KG1 (cell line): ENCODE measurements at places on chromosomes 3 and 15.

- no peak for DNase-seq
These were observed 25.5 kb upstream of the TEX55 start for GRCh38 chr3:119120480-119120879.

DNA sequence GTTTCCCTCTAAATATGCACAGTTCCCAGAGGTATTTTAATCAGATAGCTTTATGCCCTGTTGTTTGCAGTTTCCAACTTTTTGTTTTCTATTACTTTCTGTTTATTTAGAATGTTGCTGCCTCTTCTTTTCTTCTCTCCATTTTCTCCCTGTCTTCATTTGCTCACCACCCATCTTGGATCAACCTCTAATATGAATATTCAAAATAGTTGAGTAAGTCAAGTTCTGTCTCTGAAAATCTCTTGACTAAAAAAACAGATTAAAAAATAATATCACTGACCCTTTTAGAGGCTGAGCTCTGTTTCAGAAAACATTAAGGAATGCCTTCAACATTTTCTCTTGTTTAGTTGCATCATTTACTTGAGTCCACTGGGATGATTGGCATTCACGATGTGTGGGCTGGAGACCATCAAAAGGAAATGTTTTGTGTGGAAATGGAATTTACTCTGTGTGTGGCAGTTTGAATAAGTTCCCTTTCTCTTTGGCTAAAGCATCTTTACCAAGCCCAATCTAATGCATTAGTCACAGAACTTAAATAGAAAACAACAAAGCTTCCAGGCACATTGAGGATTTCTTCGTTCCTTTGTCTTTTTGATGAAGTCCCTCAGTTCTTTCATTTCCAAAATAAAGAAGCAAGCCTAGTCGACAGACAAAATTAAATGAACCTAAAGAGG is 633.9 kb upstream of the TGFBR2 start:
- no peak for DNase-seq

DNA sequence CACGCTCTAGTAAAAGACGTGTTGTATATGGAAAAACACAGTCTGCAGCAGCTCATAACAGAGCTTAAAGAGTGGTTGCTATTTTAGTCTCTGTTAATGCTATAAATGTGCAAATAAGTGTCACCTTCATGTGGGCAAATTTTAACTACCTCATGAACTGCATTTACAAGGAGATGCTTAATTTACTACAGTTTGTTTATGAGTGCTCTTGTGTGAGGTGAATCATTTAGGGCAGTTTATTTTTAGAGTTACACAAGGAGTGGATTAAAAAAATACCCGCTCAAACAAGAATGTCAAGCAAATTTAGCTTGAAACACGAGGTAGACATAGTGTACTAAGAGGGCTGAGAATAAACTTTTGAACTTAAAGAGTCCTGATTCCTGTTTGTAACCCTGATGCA is 579.0 kb downstream of the MFSD1 start:
- no peak for DNase-seq

DNA sequence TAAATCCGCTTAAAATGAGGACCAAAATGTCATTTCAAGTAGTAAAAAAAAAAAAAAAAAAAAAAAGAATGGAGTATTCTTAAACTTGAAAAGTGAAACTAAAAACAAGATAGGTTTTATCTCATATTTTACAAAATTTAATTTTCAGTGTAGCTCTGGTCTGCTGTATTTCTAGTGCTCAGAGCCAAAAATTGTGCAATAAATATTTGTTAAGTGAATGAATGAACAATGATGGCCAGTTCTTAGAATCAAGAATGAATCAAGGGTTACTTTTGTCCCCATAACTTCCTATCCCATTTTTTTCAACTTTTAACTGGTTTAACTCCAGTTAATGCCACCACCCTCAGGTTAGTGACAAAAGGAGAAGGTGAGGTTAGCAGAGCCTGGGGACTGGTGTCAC is 214.4 kb downstream of the ABHD5 start:
- no peak for DNase-seq

DNA sequence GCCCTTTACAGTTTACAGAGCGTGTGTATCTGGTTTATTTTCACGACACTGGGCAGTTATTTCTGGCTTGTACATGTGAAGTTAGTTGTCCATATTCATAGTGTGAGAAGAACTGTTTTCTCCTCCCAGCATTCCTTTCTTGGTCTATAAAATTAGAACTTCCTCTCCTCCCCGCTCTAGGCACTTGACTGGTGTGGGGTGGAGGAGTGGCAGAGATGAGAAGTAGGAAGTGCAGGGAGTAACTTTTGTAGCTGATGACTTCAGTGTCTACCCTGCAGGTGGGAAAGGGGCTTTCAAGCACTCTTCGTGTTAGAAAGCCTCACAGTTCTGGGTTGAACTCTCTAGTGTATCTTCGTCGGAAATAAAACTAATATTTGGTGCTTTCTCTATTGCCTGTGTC is 13.4 kb downstream of the APOD start:
- DNase-seq = no peak

DNA sequence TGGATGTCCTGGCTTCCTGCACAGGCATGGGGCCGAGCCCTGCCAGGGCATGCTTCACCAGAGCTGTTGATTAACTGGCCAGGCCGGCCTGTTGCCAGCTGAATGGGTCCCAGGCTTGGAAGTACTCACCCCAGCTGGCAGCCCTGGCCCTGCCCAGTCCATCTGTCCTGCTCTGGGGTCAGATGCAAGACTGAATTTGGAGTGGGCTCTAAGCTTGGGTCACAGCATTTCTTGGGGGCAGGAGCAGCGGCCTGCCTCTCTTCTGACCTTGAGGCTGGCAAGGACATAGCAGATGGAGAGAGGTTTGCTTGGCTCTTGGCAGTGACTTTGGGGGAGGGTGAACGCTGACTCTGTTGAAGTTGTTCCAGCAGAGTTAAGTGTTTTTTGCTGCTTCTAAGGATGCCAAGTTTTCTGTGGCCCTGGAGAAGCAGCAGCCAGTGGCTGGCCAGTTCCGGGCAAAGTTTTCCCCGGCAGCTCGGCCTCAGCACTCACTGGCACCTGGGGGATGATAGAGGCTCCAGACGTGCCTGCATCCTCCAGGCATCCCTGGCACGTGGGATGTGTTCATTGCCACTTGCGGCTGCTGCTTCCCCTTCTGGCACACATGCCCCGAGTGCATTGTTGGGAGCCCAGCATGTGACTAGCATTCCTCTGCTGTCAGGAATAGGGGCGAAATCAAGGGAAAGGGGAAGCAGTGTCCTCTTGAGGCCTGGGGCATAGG is 22.9 kb downstream of the PDIA5 start:
- DNase-seq = no peak

DNA sequence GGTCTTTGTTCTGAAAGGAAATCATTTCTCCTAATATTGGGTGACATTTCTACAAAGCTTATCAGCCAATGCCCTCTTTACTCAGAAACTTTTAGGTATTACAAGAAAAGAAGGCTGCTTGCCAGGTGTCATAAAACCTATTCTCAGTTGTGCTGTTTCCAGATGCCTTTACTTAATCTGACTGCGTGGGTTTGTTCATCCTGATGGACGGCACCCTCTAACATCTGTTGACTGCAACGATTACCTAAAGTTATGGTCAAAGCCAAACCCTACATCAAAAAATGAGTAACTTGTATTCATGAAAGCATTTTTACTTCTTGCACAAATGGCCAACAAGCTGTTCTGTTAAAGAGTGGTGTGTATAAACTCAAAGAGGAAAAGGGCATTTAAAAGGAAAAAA is 207.7 kb upstream of the PDZRN3 start:
- DNase-seq = no peak

- DNase-seq = no peak
These were observed 54.7 kb upstream of the SCAANT1 start for GRCh38 chr3:63966871-63967270.

GRCh38 chr3:125552401-125552800 is 32.4 kb upstream of the SNX4 start:
- no peak for DNase-seq

DNA sequence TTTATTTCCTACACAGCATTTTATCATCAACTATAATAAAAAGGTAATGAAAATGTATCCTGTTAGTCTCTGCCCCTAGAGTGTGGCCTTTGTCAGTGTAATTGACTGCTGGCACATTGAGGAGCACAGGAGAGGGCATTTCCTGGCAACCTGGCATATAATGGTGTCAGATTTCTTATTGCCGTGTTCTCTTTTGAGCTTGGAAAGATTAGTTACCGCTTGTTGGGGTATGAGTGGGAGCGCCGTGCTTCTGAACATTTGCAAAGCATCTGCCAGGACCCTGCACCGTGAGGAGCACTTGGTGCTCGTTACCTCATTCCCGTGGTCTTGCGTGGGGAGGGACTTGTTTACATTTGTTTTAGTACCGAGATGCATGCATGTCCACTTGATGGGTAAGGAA is 124.4 kb downstream of the PTPRG start:
- DNase-seq = no peak

DNA sequence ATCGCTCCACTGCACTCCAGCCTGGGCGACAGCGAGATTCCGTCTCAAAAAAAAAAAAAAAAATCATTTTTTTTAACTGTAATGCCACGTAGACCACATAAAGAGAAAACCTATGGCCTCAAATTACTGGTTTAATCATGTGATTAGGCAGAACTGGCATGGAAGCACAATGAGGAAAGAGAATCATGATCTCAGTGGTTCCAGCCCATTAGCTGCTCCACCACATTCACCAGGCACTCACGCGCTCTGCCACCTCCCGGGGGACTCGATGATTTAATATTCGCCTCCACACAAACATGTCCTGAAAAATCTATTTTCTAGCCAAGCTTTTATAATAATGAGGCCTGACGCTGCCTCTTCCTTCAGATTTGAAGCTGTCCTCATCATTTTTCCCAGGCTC is 204.7 kb downstream of the TBL1XR1 start:
- DNase-seq = no peak

- no peak for DNase-seq
These were observed 329.5 kb upstream of the LRRFIP2 start for GRCh38 chr3:37503856-37504255.

GRCh38 chr15:79339588-79340314 is 28.8 kb downstream of the TMED3 start:
- DNase-seq = peak; percentile 29

- DNase-seq = no peak
These were observed 105.1 kb upstream of the TRPM1 start for GRCh38 chr15:31206386-31207181.

- DNase-seq = peak; percentile 7
These were observed 36.8 kb upstream of the TSPAN3 start for GRCh38 chr15:77107531-77108355.

- no peak for DNase-seq
These were observed 46.3 kb downstream of the SPTSSB start for GRCh38 chr3:161325059-161325458.

- DNase-seq = no peak
These were observed 37.6 kb downstream of the MTMR10 start for GRCh38 chr15:30953731-30954378.

- DNase-seq = no peak
These were observed 97.2 kb downstream of the LIPC start for GRCh38 chr15:58529041-58529440.

DNA sequence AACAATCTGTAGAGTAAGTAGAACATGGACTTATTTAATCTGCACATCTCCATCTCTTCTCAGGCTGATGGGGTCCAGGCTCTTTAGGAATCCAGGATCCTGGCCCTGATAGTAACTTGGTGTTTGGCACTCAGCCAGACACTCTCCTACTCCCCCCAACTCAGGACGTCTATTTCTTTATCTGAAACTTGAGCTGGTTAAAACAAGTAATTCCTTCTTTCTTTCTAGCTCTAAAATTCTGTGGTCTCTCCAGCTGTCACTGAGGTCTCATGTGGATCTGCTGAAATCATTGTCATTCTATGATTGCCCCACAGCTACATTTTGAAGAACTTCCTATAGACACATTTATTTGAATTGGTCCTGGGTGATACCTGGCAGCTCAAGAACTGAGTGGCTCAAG is 59.0 kb downstream of the TP63 start:
- DNase-seq = no peak

GRCh38 chr3:126367316-126367805 is 10.2 kb upstream of the KLF15 start:
- no peak for DNase-seq

DNA sequence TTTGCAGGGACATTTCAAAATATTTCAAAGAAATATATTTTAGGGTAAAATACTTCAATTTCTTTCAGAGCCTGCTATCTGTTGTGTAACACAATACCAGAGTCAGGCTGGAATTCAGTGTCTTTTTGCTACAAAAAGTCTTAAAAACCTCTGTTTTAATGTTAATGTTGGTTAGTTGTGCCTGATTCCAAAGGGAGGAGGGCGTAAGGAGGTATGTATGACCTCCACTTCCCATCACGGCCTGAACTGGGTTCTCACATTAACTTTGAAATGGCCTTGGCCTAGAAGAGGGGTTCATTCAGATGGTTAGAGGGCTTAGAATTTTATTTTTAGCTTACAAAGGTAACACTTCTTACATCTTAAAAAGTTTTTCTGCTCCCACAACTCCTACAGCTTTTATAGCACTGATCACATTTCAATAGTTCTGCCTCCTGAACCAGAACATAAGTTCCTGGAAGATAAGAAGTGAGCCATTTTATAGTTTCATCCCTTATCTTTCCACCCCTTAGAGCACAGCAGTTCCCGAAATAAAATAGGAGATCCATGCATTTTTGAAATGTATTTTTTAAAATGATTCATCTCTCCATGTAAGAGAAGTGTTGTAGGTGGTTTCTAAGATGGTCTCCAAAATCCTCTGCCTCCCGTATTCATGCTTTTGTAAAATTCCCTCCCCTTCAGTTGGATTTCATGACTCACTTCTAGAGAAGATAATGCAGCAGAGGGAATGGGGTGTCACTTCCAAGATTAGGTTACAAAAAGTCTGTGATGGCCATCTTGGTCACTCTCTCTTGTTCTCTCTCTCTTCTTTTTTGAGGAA is 543.1 kb upstream of the NECTIN3 start:
- DNase-seq = no peak

- no peak for DNase-seq
These were observed 882 bp downstream of the GXYLT2 start for GRCh38 chr3:72888546-72889309.

GRCh38 chr15:40298216-40298935 is 9.4 kb downstream of the PLCB2 start:
- DNase-seq = no peak

- no peak for DNase-seq
These were observed 3.7 kb downstream of the MKRN2OS start for GRCh38 chr3:12541625-12542024.

GRCh38 chr15:96367311-96368200 is 37.1 kb downstream of the NR2F2 start:
- DNase-seq = no peak
